ENCODE measurements at places on chromosomes 11 and 22.

DNA sequence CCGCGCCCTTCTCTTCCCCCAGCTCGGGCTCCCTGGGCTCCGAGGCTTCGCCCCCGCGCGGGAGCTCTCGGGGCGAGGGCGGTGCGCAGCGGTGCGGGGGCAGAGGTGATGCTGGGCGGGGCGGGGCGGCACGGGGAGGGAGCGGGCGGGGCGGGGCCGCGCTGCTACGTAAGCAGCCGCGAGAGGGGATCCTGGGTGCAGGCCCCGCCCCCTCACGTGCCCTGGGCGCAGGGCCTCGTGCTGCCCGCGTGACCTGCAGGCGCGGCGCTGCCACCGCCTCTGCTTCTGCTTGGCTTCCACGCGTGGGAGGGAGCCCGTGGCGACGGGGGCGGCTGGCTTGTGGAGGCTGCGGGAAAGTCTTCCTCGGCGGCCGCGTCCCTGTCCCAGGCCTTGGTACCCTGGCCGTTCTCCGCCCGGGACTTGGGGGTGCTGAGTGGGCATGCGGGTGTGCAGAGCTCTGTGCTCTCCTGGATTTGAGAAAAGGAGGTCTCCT is 132.6 kb upstream of the HSD17B12 start:
- peak; percentile 52 for DNase-seq

- no peak for DNase-seq
Measured at GRCh38 chr22:45159652-45160462, 3.9 kb upstream of the NUP50 start.

DNA sequence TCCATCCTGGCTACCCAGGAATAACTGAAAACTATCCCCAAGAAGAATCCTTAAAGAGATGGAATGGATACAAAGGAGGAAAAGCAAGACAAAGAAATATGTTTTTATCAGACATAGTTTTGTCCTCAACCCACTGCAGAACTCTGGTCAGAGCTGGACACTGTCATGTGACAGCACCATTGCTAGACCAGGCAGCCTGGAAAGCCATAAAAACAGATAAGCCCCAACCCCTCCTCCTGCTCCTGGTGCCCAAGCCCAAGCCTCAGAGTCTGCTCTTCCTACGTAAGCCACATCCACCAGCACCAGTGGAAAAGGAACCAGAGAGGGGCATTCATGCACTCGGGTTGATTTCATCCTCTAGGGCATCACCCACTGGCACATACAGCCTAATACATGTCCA is 116.9 kb downstream of the TRIM29 start:
- no peak for DNase-seq

GRCh38 chr22:26884921-26885320 is 227.5 kb downstream of the MIAT start:
- no peak for DNase-seq

DNA sequence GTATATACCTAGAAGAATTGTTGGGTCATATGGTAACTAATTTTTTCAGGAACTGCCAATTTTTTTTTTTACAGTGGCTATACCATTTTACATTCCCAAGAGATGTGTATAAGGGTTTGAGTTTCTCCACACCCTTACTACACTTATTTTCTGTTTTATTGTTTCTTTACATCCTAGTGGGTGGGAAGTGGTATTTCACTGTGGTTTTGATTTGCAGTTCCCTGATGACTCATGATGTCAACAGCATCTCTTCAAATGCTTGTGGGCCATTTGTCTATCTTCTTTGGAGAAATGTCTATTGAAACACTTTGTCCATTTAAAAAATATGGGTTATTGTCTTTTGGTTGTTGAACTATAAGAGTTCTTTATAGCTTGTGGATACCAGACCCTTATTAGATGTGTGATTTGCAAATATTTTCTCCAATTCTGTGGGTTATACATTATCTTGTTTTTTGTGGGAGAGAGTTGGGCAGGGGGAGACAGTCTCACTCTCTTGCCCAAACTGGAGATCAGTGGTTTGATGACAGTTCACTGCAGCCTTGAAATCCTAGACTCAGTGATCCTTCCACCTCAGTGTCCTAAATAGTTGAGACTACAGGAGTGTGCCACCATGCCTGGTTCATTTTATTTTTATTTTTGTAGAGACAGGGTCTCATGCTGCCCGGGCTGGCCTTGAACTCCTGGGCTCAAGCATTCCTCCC is 30.3 kb upstream of the PISD start:
- DNase-seq: no peak

- DNase-seq: no peak
Measured at GRCh38 chr22:23226497-23226850, 46.2 kb downstream of the BCR start.

- peak; percentile 23 for DNase-seq
Measured at GRCh38 chr11:61919705-61920631, 2.6 kb upstream of the RAB3IL1 start.

DNA sequence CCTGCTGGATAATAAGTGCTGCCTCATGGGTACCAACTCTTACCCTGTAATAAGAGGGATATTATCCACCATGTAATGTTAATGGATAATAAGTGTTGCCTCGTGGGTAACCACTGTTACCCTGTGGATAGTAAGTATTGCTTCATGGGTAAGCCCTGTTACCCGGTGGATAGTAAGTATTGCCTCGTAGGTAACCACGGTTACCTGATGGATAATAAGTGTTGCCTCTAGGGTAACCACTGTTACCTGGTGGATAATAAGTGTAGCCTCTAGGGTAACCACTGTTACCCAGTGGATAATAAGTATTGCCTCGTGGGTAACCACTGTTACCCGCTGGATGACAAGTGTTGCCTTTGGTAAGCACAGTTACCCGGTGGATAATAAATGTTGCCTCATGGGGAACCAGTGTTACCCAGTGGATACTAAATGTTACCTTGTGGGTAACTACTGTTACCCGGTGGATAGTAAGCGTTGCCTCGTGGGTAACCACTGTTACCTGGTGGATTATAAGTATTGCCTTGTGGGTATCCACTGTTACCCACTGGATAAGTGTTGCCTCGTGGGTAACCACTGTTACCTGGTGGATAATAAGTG is 18.6 kb upstream of the NXPE4 start:
- no peak for DNase-seq

- no peak for DNase-seq
Measured at GRCh38 chr11:17515443-17516176, 28.6 kb downstream of the USH1C start.

DNA sequence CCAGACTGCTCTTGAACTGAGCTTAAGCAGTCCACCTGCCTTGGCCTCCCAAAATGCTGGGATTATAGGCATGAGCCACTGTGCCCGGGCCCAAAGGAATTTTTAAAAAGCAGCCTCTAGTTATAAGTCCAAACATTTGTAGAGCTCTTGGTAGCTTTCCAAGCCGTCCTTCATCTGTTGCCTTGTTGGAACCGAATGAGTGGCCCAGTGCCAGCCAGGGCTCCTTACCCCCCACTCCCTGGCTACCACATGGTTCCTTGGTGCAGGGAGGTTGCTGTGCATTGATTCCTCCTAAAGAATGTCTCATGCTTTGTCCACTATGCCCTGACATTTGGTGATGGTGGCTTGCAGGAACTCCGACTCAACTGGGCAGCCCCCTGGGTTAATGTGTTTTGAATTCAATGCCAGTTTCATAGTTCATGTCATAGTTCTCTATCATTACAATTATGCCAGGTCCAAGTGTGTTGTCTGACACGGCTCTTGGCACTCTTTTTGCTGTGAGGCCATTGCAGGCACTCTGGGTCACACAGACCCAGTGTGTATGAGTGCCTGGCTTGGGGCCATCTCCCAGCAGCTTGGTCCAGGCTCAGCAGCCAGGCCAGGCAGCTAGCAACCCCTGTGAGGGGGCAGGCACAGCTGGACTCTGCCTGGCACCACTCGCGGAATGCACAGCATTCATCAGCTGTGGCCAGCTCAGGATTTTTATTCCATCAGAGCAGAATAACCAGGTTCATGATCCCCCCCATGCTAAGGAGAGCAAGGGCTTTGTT is 13.3 kb upstream of the MICALL1 start:
- DNase-seq: no peak

DNA sequence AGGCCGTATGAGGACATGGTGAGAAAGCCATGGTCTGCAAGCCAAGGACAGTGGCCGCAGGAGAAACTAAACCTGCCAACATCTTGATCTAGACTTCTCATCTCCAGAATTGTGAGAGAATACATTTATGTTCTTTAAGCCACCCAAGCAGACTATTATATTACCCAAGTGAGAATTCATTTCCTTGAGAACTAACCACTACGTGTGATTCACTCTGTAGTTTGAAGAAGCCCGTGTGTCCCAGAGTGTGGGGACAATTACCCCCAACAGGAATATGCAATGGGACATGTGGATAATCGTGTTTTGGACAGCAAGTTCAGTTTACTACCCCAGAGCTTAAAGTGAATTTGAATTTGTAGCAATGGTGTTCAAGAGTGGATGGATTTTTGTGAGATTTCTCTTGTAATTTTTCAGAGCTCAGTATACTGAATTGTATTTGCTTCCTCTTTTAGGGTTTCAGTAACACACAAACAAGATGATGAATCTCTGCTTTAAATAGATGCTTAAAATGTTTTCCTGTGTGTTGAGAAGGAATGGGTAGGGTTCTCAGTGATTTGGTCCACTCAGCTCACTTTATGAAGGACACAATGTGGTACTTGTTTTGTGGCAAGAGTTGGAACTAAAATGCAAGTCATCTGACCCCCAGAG is 100.0 kb upstream of the ARHGAP20 start:
- no peak for DNase-seq

DNA sequence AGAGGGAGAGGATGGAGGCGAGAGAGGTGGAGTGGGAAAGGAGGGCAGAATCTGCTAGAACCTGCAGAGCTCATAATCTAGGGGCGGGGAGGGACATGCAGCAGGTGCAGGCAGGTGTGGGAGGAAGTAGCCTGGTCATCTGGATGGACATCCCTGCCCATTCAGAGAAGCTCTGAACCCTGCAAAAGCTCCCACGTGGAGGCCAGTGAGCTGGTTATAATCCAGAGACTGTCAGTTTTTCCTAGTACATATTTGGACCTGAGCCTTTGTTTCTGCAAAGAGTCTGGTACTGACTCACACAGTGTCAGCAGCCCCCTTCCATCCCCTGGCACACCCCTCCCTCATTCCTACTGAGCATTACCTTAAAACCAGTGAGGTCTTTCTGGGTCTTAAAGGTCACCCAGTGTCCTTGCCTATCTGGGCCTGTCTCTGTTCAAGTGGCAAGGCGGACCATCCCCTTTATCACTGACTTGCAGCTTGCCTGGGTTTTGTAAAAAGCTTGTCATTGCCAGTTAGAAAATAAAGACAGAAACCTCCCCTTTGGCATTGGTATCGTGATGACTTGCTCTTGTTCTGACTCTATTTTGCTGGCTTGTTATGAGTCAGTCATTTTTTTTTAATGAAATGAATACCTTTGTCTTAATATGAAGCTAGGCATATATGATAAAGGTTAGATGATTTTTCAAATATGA is 26.1 kb downstream of the PTPRJ start:
- no peak for DNase-seq

DNA sequence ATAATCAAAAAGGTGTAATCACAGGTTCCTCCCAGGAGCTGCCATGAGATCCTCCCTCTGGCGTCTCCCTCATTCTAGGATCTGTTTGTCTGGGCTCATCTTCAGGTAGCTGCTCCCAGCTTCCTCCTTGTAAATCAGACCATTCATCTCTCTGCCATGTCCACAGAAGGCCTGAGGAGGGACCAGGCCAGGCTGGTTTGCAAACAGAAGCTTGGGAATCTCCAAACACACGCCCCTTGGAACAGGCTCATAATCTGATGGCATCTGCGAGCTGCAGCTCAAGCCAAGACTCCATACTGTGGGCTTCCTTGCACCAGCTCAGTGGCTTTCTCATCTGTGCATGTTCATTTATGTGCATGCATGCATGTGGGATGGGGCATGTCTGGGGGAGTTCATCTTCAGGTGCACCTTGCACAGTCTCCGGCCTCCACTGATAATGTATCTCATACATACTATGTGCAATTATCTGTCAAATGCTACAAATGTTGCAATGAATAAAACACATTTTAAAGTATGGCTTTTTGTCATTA is 134.9 kb downstream of the NXPE2 start:
- no peak for DNase-seq

- DNase-seq: no peak
Measured at GRCh38 chr11:35414311-35414710, 5.0 kb downstream of the SLC1A2 start.

- DNase-seq: no peak
Measured at GRCh38 chr11:71071736-71072509, 180.5 kb downstream of the SHANK2 start.

Measured in H9 (cell line).